HL-60 (cell line): ENCODE measurements at places on chromosomes 1 and 21.

GRCh38 chr1:221972276-221973235 lies 230.7 kb upstream of the DUSP10 start:
- no peak for DNase-seq

- no peak for DNase-seq
Observed at GRCh38 chr1:203671047-203671446, 44.4 kb downstream of the ATP2B4 start.

GRCh38 chr1:45583666-45584350 lies at the start of gene NASP:
Gene NASP, plus strand, starts transcription at chr1:45584041. Its CDS starts 106 bp downstream, at chr1:45584147.
- DNase-seq = peak; percentile 90

DNA sequence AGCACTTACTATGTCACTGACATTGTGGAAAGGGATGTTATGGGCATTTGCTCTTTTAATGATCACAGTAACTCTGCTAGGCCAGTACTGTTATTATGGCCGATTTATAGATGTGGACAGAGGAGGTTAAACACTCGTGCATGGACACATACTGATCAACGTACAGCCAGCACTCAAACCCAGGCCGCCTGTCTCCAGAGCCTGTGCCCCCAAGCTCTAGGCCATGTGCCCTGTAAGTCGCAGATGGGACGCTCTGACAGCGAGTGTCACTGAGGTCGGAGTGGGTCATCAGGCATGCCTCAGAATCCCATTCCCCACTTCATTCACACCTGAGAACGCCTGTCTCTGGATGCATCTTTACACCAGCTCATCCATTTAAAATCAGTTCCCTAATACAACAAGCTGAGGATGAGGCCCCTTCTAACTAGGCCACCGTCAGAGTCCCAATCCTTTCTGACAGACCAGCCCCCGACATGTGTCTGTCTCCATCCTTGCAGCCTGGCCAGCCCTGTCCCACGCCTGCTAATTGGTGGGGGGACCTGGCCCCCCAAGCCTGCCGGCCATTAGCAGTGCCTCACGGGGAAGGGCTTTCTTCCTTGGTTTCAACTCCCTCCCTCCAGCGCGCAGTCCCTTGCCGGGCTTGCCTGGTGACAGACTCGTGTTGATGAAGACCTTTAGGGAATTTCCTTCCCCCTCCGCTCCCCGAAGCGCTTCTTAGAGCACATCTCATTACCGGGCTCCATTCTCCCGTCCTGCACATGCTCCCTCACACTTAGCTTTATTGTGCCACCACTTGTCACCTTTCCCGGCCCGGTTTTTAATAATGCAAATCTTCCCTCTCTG lies 436.8 kb downstream of the KIF26B start:
- no peak for DNase-seq

DNA sequence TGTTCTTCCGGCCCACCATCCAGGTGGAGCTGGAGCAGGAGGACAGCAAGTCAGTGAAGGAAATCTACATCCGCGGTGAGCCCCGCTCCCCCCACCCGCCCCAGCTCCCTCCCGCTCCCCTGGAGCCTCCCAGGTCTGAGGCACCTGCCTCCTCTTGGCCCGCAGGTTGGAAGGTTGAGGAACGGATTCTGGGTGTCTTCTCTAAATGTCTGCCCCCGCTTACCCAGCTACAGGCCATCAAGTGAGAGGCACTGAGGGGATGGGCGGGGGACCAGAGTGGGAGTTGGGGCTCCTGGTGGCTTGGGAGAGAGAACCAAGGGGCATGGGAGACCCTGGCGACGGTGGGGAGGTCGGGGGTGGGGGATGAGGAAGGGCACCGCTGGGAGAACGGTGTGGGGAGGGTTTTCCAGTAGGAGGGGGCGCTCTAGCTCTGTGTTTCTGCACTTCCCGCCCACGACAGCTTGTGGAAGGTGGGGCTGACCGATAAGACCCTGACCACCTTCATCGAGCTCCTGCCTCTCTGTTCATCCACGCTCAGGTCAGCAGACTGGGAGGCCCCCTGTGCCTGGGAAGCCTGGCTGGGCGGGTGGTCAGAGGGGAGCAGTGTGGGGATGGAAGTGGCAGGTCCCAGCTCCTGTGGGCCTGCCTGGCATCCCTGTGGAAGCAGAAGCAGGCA lies 4.2 kb downstream of the LRRC71 start:
- no peak for DNase-seq

DNA sequence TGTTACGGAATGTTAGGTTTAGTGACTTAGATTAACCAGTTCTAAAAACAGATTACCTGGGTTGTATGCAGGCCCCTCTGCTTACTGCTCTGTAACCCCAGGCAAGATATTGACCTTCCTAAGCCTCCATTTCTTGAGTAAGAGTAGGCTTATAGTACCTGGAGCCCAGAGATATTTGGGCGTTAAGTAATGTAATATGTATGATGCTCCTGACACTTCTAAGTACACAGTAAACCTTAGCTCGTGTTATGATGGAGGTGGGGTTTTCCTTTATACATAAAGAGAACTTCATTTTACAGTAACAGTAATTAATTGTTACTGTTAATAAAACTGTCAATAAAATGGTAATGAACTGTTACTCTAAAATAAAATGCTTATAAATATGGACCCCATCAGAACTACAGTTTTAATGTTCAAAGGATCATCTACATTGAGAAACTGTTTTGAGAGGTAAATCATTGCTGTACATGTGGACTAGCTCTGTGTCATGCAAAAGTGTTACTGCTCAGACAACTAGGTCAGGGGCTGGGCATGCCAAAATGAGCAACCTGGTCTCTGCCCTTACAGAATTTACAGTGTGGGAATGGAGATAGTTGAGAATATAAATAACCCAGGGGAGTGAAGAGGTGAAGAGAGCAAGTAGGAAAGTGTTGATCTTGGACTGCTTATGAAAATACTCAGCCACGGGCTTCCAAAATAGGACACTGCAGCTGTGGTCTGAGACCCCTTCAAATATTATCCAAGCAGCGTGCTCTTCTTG lies 26.6 kb downstream of the LRRC8C start:
- DNase-seq = no peak

- DNase-seq = no peak
Observed at GRCh38 chr1:228420968-228421826, 4.5 kb upstream of the TRIM17 start.

GRCh38 chr1:229999004-229999670 lies 67.9 kb upstream of the GALNT2 start:
- DNase-seq = no peak

DNA sequence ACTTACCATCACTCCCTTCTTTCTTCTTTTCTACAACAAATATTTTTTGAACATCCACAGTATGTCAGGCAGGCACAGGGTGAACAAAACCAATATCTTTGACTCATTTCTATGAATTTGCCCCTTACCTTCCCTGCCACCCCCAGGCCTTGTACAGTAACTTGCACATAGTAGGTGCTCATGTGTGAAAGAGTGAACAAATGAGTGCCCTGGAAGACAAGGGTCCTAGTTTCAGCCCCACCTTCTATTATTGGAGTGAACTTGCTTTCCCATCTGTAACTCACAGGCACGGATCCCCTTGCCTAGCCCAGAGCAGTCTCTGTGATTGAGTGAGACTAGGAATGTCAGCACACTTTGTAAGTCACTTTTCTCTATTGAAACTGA lies 12.8 kb downstream of the ZDHHC18 start:
- DNase-seq = no peak

GRCh38 chr1:29290414-29290985 lies 54.2 kb downstream of the PTPRU start:
- no peak for DNase-seq

GRCh38 chr21:27776925-27777553 lies 810.2 kb upstream of the ADAMTS5 start:
- no peak for DNase-seq

- no peak for DNase-seq
Observed at GRCh38 chr1:212987702-212988322, 27.9 kb downstream of the ANGEL2 start.

DNA sequence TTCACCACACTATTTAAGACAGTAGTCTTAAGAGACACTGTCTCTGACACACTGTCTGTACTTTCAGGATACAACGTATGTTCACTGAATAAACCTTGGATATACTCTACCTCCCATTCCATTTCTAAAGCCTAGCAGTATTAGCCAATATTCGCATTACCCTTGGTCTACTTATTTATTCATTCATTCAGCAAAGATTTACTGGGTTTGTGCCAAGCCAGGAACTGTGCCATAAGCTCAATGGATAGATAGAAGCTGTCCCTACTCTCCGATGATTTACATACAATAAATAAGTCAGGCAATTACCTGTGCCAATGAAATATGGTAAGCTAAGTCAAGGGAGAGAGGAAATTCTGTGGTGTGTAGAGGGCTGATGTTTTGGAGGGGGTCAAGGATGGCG lies 195.2 kb upstream of the RAB4A start:
- DNase-seq = no peak

GRCh38 chr1:221435504-221435904 lies 306.4 kb downstream of the DUSP10 start:
- DNase-seq = peak; percentile 13

DNA sequence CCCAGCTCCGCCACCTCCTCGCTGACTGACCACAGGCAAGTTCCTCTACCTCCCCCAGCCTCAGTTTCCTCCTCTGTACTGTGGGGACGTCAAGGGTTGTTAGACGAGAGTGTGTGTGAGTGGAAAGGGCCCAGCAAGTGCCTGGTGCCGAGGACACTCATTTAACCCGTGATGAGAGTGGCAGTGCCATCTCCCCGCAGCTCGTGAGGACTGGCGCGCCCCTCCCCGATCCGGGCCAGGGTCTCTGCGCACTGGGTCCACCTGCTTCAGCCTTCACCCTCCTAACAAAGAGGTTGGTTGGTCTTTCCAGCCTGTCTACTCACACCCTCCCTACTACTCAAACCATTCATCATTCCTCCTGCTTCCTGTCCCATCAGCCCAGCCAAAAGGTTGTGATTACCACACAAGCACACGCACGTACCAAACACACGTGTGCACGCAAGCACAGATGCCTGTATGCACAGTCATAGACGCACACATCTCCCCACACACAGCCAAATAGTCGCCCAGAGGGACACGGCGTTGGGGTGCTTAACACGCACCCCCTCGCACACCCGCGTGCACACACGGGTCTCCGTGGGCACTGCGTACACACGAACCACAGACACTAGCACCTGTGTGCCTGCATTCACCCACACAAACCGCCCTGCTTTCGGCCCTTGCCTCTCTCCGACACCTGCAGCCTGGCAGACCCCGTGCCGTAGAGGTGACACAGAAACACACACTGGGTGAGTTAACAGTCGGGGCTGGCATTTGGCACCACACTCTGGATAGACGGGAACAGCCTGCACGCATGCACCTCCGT lies 39.3 kb downstream of the TAS1R2 start:
- no peak for DNase-seq

- no peak for DNase-seq
Observed at GRCh38 chr21:44496564-44497550, 41.5 kb downstream of the LRRC3 start.

DNA sequence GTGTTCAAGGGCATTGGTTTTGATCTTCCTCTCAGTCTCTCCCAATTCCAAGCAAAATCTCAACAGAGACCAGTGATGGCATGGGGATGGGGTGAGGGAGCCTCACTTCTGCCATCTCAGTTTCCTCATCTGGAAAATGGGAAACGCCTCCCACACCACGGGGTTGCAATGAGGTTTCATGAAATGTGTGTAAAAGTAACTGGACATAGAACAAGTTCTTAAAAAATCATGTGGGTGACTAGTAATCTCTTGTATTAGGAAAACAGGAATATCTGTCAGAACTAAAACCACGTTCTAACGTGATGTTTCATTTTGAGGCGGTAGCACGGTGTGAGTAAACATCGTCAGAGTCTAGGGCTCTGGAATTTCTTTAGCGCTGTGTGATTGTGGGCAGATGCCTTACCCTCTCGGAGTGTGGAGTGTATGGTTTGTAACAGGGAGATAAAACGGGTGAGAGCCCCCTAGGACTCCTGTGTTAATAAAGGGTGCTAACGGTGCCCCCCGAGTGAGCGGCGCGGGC lies 55.5 kb upstream of the DNAJC6 start:
- no peak for DNase-seq

DNA sequence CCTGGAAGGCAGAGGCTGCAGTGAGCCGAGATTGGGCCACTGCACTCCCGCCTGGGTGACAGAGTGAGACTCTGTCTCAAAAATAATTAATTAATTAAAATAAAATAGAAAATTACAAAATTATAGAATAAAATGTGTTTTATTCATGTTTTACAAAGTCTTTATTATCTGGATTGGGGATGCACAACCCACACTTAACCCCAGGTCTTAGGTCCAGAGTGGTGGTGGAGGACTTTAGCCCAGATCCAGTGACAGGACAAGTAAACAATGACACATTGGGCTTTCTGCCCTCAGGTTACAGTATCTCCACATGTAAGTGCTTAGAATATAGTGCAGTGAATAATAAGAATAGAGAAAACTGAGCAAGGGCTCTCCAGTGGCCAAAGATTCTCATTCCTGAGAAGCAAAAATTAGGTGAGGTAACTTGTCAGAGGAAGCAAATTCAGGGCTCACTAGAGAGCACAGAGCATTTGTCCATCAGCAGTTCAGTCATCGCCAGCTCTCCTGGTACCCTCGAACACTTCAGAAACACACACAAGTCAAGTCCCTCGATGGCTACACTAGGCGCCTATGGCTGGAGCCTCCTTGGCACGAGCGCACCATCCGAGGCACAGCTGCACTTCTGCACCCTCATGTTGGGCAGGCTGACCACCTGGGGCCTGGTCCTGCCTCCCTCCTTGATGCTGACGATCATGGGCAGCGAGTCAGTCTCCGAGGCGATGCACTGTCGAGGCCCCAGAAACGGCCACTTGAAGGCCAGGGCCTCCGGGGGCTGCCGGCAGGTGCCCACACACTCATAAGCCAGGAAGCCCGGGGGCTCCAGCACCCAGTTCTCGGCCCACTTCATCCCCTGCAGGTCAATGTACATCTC lies 2.6 kb downstream of the LEFTY1 start:
- no peak for DNase-seq

GRCh38 chr1:185238447-185238846 lies 78.6 kb downstream of the IVNS1ABP start:
- no peak for DNase-seq

- DNase-seq = no peak
Observed at GRCh38 chr1:117685936-117686806, 80.3 kb downstream of the TENT5C start.

GRCh38 chr1:178023181-178023618 lies 53.3 kb upstream of the SEC16B start:
- DNase-seq = no peak

GRCh38 chr1:198879711-198880306 lies 241.0 kb downstream of the PTPRC start:
- no peak for DNase-seq

DNA sequence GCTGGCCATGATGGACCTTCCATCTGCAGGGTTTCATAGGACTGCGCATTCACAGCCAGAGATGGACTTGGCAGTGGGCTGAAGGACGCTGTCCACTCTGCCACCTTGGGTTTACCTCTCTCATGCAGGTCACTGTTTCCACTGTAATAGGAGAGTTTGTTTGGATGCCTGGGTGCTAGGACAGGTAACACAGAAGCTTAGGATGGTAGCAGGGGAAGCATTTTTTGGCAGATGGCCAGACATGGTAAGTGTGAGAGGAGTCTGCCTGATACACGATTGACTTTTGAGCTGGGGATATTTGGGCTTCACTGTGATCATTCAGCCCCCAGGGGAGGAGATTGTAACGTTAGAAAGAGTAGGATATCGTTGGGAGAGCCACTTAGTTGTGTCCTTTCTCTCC lies 11.8 kb downstream of the PSEN2 start:
- no peak for DNase-seq

GRCh38 chr1:230166366-230167132 lies 99.5 kb downstream of the GALNT2 start:
- DNase-seq = no peak

GRCh38 chr1:65066419-65066765 lies 81.6 kb upstream of the AK4 start:
- no peak for DNase-seq

GRCh38 chr21:15552914-15553494 lies 176.8 kb upstream of the USP25 start:
- no peak for DNase-seq

- DNase-seq = no peak
Observed at GRCh38 chr1:212461916-212462660, 29.4 kb downstream of the NENF start.
